ENCODE measurements at places on chromosomes 4 and X.

GRCh38 chrX:22323541-22323940 lies 50.8 kb downstream of the CBLL2 start:
- no peak for DNase-seq

- DNase-seq, result peak; percentile 8
Observed at GRCh38 chr4:3044870-3045819, 29.2 kb downstream of the HTT-AS start.

DNA sequence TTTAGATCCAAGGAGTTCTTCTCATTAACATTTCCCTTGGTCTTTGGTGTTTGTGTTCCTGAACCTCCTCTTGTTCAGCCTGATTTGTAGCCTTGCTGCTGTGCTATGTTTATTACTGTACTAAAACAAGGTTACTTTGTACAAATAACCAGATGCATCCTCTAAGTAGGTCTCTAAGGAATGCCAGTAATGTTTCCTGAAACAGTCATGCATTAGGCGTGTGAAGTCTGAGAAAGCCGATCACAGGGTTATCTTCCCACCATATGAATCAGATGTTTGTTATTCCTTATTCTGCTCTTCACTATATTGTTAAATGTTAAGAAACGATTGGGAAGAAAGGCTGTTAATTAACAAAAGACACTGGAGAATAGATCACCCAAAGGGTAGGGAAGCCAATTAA lies 66.9 kb downstream of the GALNTL6 start:
- no peak for DNase-seq

DNA sequence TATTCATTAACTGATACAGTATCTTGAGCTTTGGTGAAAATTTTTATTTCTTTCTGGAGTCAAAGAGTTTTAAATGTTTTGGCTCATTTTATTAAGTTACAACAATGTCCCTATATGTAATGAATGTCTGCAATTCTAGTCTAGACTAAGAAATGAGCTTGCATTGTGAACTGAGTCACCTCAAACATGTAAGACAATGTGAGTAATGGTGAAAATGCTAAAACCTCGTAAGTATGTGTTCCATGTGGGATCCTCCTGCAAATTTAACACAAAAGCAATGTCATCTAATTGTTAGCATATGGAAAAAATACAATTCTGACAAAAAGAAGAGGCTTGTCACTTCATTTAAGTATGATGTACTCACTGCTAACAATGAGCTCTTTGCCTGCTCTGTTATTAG lies 480.5 kb upstream of the FSTL5 start:
- no peak for DNase-seq

GRCh38 chrX:10280071-10280470 lies 123.3 kb downstream of the CLCN4 start:
- DNase-seq, result no peak

DNA sequence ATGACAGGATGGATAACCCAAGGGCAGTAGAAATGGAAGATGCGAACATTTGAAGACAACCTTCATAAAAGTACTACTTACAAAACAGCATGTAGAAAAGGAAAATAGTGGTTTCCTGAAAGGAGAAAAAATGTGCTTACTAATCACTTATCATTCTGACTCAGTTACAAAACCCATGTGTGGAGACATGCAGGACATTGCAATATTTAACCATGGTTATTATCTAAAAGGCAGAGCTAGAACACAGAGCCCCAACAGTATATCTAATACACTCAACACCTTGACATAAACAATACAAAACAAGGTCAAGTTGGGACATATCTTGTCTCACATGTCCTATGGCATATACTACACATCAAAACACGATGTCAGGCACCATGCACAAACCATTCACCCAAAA lies 55.9 kb downstream of the EIF4E start:
- no peak for DNase-seq

GRCh38 chr4:106277140-106277675 lies 38.8 kb downstream of the TBCK start:
- DNase-seq, result no peak

DNA sequence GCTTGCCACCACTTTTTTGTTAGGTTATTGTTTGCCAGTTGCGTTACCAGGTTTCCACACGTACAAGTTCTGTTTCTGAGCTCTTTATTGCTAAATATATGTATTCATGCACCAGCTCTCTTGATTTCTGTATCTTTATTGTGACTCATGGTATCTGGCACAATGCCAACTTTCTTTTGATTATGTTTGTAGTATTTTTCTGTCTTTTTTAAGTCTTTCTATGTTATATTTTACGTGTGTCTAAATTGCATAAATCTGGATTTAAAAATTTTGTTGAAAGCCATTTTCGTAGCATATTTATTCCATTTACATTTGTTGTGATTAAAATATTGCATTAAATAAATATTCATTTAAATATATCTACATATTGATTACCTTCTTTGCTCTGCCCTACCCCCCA lies 73.8 kb downstream of the KDM6A start:
- DNase-seq, result no peak

DNA sequence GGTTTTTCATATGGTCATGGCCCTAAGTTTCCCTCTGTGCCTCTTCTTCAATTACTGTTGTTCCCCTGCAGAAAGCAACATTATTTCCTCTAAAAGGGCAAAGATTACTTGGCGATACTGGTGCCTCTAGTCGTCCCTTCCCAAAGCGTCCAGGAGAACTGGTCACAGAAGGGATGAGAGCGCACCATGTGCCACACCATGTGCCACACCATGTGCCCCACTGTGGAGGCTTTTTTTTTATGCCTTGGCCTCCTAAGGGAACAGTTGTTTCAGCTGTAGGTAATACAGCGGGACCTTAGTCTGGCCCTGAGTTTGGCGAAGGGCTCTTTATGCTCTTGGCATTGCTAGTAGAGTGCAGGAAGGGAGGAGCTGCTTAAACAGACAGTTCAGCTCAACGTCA lies 11.5 kb upstream of the FGG start:
- no peak for DNase-seq

GRCh38 chr4:119946359-119946758 lies 120.3 kb downstream of the MAD2L1 start:
- no peak for DNase-seq

- no peak for DNase-seq
Observed at GRCh38 chr4:102335616-102336015, 9.7 kb downstream of the SLC39A8 start.

GRCh38 chrX:14899607-14900006 lies 26.4 kb downstream of the MOSPD2 start:
- DNase-seq, result no peak

DNA sequence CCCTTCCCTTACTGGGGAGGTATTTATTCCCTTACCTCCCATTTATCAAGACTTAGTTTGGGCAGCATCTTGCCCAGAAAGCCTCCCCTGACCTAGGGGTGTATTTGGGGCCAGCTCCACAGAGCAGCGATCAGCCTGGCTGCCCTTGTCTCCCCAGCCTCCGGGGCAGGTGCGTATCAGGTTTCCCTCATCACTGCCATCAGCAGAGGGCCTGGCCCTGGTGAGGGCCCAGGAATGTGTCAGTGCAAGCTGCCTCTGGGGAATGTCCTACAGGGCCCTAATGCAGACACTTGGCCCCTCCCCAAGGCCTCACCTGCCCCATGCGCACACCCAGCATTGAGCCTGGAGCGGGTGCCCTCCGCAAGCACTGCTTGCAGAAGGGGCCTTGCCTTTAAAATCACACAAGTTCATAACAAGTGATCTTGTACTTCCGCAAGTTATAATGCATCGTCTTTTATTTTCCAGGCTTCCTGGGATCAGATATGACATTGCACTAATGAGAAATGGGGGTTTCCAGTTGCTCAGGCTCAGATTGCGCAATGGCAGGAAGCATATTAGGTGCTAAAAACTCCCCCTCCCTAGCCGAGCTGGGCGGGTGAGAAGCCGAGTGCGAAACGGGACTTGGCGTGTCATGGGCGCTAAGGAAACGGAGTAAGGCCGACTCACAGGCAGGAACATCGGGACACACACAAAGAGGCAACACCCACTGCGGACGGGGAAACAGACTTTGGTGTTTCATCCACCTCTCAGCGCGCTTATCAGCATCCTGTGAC lies 25.4 kb upstream of the AFAP1 start:
- DNase-seq, result no peak

- DNase-seq, result no peak
Observed at GRCh38 chr4:110165382-110166286, 32.8 kb downstream of the ELOVL6 start.

DNA sequence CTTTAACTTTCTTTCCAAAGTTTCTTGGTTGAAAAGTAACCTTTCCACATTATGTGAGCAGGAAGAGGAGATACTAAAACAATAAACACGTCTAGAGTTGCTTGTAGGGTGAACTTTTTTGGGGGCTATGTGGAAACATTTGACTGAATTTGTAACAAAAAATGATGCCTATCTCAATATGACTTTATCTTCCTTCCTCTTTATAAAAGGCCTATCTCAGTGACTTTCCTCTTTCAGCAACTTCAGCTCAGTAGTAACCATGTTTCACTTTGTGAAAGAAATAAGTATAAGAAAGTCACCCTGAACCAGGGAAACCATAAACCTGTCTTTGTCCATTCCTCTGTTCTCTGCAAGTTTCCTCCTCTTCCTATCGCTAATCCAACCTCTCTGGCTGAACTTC lies 124.7 kb upstream of the TMEM164 start:
- DNase-seq, result no peak

DNA sequence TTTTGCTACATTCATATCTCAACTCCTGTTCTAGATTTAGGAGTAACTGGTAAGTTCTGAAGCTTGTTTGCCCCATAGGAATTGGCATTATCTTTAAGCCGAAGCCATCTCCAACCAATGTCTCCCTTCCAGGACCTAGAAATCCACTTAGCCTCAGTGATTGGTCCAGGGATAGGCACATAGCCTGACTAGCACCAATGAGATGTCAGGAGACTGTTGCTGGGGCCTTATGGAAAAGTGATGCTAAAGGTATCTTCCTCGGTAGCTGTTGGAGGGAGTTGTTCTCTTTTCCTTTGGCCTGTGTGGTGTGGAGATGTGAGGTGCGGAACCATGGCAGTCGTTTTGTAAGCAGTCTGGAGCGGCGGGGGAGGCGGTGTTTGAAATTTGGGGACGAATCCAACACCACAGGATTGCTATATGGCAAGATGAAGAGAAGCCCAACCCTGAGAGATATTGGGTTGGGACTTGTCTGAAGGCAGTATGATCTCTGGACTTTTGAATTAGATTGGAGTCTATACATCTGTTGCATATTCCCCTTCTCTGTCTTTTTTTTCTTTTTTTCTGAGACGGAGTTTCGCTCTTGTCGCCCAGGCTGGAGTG lies 109.8 kb upstream of the ATP6AP2 start:
- no peak for DNase-seq

GRCh38 chr4:76342191-76342590 lies 35.7 kb downstream of the STBD1 start:
- DNase-seq, result no peak

- DNase-seq, result no peak
Observed at GRCh38 chr4:7291372-7292114, 99.2 kb downstream of the SORCS2 start.

- DNase-seq, result no peak
Observed at GRCh38 chr4:23937173-23937572, 47.3 kb upstream of the PPARGC1A start.

- DNase-seq, result no peak
Observed at GRCh38 chr4:40418430-40419230, 83.5 kb downstream of the CHRNA9 start.

DNA sequence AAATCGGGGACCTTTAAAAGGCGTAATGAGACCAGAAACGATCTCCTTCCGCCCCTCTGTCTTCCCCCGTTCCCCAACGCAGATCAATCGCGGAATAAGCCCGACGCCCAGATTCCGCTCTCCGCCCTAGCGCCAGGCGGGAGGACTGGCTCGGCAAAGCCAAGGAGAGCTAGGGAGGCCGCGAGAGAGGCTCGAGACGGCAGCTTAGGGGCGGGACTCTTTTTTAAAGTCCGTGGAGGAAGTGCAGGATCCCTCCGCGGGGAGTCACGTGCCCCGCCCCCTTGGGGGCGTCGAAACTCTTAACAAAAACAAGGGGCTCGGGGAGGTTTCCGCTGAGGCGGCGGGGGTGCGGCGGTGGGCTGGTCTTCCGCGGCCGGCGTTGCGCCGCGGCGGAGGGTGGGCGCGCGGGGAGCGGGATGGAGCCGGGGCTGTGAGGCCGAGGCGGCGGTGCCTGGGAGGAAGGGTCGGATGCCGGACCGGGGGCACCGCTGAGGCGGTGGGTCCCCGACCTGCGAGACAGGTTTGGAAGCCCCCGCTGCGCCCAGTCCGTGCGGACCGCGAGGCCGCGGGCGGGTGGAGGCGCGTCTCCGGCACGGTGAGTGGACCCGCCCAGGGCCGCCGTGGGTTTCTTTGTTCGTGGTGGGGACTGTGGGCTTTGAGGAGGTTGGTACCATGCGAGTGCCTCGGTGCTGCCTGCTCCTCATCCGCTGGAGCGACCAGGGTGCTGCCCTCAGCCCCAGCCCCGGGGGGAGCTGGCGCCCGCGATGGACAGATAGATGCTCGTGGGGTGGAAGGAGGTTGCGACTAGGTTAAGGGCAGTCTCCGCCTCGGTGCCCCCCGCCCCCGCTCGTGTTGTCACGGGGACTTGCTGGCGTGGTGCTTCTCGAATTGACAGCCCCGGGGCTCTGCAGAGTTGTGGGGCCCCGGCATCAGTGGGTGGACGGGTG lies at the start of gene CCNG2:
TSS of gene CCNG2 (plus strand) at position 296 of the 947 bp plus-strand sequence. CDS start 1,326 bp downstream, outside the sequence.
- DNase-seq, result peak; percentile 93

GRCh38 chr4:168803732-168804131 lies 206.3 kb downstream of the CBR4 start:
- DNase-seq, result no peak

DNA sequence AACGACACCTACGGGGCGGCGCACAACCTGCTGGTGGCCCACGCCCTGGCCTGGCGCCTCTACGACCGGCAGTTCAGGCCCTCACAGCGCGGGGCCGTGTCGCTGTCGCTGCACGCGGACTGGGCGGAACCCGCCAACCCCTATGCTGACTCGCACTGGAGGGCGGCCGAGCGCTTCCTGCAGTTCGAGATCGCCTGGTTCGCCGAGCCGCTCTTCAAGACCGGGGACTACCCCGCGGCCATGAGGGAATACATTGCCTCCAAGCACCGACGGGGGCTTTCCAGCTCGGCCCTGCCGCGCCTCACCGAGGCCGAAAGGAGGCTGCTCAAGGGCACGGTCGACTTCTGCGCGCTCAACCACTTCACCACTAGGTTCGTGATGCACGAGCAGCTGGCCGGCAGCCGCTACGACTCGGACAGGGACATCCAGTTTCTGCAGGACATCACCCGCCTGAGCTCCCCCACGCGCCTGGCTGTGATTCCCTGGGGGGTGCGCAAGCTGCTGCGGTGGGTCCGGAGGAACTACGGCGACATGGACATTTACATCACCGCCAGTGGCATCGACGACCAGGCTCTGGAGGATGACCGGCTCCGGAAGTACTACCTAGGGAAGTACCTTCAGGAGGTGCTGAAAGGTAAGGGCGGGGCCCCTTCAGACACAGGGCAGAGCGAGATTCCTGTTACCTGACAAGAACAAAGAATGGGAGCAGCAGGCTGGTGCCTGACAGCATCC lies 11.7 kb downstream of the RPL9 start:
- no peak for DNase-seq

- DNase-seq, result peak; percentile 30
Observed at GRCh38 chr4:3305610-3306371, 13.0 kb downstream of the RGS12 start.

DNA sequence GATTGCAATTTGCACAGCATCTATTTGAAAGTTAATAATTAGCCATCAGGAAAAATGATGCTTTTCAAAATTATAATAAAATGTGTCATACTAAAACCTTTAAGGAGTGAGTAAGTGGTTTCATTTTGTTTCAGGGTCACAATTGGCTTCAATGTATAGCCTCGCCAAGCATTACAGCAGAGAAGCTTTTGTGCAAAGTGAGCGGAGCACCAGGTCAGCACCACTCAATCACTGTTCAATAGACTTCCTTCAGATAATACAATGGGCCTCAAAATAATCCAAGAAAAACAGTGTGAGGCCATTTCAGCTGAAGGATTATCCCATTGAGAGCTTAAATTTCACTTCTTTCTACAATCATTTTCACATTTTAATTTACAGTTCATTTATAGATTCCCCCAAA lies 409.2 kb upstream of the SLIT2 start:
- no peak for DNase-seq

All from SHP77 (cell line).